CD4-positive, alpha-beta memory T cell (primary cell): ENCODE measurements at places on chromosomes 7 and 10. TPM values are rescaled to one million over a fixed set of nuclear protein-coding genes. Genes with fewer than 3 reads are reported as not detected.

BHLHA15 gene
- polyA plus RNA-seq, result not detected

GRCh38 chr7:16803881-16804673 lies 722 bp downstream of the AGR2 start:
- H3K27me3 ChIP-seq, result no peaks in the 10 kb centered on the region
- H3K36me3 ChIP-seq, result no peaks in the 10 kb centered on the region
- H3K27ac ChIP-seq, result no peak overlapping the region
- H3K4me1 ChIP-seq, result no peaks in the 10 kb centered on the region
- no peak overlapping the region for H3K4me3 ChIP-seq

GRCh38 chr7:1675673-1676549 lies 5.8 kb downstream of the ELFN1 start:
- no peaks in the 10 kb centered on the region for H3K4me1 ChIP-seq
- no peaks in the 10 kb centered on the region for H3K36me3 ChIP-seq
- H3K27me3 ChIP-seq, result peaks cover 10% of the 10 kb centered on the region

DNA sequence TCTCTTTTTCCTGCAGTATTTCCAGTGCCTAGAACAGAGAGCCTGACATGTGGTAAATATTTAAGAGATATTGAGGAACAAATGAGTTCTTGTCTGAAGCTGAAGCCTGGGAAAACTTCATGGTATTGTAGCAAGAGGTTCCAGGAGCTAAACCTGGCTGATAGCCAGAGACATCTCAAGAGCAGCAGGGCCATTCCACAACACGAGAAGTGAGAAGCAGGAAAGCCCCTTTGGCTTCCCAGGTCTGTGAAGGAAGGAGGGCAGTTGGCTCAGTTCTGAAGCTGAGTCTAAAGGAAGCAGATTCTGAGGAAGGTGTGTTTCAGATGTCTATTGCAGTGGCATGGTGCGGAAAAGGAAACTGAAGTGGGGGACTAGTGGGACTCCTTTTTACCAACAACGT lies 63.8 kb upstream of the FAM204A start:
- no peak overlapping the region for H3K4me3 ChIP-seq
- DNase-seq, result no peak
- H3K4me1 ChIP-seq, result no peaks in the 10 kb centered on the region
- H3K27ac ChIP-seq, result no peak overlapping the region
- no peaks in the 10 kb centered on the region for H3K36me3 ChIP-seq

- H3K4me1 ChIP-seq, result no peaks in the 10 kb centered on the region
- H3K27me3 ChIP-seq, result no peaks in the 10 kb centered on the region
- no peak overlapping the region for H3K27ac ChIP-seq
- no peak overlapping the region for H3K4me3 ChIP-seq
- no peaks in the 10 kb centered on the region for H3K36me3 ChIP-seq
These were observed 104.7 kb downstream of the TMEM178B start for GRCh38 chr7:141178486-141179135.

- H3K36me3 ChIP-seq, result no peaks in the 10 kb centered on the region
- H3K4me1 ChIP-seq, result no peaks in the 10 kb centered on the region
- H3K27ac ChIP-seq, result no peak overlapping the region
- no peak overlapping the region for H3K4me3 ChIP-seq
- H3K27me3 ChIP-seq, result no peaks in the 10 kb centered on the region
- DNase-seq, result no peak
These were observed 14.0 kb downstream of the ARL4A start for GRCh38 chr7:12701433-12701832.
